ENCODE measurements at places on chromosomes 7 and 10.

GRCh38 chr10:94361171-94361794 is 1.5 kb downstream of the NOC3L start:
- DNase-seq = no peak

DNA sequence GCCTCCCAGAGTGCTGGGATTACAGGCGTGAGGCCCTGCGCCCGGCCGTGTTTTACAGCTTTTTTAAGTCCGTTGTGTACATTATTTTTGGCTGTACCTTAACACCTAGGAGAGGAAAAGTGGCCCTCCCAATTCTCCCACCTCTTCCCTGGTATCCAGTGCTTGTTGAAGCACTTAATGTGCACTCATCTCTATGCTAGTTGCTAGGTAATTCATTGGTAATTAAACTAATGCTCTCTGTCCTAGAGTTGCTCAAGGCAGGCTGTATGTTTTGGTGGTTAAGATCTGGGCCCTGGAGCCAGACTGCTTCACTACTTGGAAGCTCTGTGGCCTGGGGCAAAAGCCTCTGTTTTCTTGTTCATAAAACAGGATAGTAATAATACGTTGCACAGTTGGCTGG is 19.6 kb downstream of the AVPI1 start:
- no peak for DNase-seq

GRCh38 chr10:129613377-129613980 is 146.4 kb downstream of the MGMT start:
- no peak for DNase-seq

DNA sequence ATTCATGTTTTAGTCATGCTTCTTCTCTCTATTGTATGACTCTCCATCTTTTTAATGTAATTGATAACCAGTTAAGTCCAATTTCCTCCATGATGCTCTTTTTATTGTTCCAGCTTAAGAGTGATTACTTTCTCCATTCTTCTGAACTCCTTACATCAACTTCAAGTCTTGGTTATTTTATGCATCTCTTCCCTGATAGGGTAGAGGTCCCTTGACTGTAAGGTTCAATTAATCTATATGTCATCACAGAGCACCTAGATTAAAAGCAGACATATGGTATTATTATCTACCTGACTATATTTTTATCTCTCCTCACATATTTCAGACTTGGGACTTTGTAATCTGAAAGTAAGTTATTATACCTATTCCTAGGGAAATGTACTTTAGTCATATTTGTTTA is 853.1 kb downstream of the REEP3 start:
- DNase-seq = no peak

GRCh38 chr10:5959581-5960069 is 17.7 kb downstream of the IL15RA start:
- no peak for DNase-seq

DNA sequence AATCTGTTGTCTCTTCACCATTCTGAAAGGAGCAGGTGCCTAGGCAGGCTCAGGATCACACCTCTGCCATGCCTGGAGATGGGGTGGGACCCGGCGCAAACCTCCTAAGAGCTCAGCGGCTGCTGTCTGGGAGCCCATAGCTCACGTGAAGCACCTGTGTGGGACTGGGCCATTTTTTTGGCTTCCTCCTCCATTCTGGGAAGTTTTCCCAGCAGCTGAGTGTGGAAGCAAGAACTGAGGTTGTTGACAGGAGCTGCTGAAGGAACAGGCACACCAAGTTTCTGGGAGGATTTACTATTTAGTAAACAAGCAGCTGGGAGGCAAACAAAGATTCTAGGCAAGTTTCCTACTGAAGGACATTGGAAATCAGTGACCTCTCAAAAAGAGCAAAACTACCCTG is 77.3 kb downstream of the FAM13C start:
- DNase-seq = no peak

DNA sequence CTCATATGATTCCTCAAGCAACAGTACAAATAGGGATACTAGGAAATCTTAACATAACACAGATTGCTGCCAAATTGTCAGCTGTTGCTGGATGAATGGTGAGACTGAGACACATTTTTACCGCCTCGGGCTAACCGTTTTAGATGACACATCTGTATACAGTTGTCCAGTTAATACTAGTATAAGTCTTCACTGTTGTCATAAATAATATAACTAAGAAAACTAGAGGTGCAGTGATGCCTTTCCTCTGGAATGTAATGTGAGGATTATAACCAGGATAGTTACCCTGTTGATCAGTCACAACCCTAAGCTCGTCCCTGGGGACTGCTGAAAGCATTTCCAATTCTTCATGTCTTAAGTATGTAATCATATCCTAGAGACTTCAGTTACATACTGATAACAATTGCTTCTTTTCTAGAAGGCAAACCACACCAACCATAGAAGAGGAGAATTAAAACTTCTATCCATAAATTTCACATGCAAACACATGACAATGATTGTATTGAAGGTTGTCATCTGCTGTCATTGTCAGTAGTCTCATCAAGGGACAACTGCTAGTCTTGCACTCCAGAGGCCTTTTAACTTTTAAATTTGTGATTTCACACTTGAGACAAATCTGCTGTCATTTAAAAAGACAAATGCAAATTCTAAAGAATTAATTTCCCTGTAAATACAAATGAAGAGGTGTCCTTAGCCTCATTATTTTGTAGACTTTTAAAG is 100.4 kb upstream of the SEMA3D start:
- DNase-seq = no peak

GRCh38 chr7:48101968-48102367 is 12.9 kb downstream of the UPP1 start:
- no peak for DNase-seq

DNA sequence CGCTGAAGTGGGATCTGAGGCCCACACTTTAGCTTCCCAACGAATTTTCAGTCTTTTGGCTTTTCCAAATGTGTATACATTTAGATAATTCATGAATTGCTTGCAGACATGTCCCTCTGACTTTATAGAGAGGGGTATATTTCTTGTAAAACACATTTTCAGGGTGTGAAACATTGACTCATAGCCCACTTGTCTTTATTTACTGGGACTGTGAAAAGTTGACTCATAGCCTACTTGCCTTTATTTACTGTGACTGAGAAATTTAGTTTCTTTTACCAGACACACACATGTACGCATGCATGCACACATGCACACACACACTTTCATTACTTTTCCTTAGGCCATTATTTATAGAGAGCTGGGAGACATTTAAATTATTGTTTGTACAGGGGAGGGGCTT is 79.1 kb downstream of the VTI1A start:
- DNase-seq = peak; percentile 60

DNA sequence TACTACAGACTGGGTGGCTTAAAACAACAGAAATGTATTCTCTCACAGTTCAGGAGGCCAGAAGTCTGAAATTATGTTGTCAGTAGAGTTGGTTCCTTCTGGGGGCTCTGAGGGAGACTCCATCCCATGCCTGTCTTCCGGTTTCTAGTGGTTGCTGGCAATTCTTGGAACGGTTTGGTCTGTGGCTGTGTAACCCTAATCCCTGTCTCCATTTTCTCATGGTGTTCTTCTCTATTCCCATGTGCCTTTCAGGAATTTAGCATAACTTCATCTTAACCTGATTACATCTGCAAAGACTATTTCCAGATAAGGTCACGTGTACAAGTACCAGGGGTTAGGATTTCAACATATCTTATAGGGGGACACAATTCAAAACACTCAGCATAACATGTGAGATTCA is 73.2 kb downstream of the FAM241B start:
- no peak for DNase-seq

- no peak for DNase-seq
These were observed 26.2 kb downstream of the RAMP3 start for GRCh38 chr7:45183711-45184210.

- no peak for DNase-seq
These were observed 28.8 kb upstream of the BNIP3 start for GRCh38 chr10:132010483-132010882.

All from T-helper 1 cell (primary cell).